SW 1271 (cell line): ENCODE measurements at places on chromosomes 5 and 9.

DNA sequence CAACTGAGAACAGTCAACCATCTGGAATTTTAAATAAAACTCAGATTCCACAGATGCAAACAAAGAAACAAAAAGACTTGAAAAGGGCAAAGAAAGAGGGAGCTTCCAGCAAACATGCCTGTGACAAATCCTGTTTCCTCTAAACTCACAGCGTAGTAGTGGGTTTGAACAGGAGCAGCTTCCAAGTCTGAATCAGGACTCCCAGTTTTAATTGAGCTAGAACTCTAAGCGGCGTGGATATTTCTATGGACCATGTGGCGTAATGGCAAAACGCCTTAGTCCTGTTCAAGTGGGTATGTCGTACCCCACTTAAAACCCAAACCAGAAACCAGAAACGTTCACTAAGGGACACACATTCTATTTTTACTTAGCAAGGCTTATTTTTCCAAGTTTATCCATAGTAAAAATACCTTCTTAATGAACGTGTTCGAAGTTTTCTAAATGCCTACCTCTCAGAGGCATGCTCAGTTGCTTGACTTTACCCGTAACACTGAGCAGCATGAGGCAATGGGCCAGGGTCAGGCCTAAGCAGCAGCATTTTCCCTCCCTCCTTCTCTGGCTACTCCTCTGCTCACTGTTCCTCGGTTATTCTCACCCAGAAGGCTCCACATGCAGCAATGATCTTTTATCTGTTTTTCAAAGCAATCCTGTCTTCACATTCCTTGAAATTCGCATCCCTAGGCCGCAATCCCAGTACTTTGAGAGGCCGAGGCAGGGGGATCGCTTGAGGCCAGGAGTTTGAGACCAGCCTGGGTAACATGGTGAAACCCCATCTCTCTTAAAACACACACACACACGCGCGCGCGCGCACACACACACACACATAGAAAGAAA lies 77.9 kb downstream of the FNBP1 start:
- no peak for DNase-seq

- no peak for DNase-seq
Measured at GRCh38 chr9:84759300-84759750, 89.8 kb downstream of the NTRK2 start.

- DNase-seq: no peak
Measured at GRCh38 chr9:115847216-115847615, 306.4 kb upstream of the PAPPA start.

DNA sequence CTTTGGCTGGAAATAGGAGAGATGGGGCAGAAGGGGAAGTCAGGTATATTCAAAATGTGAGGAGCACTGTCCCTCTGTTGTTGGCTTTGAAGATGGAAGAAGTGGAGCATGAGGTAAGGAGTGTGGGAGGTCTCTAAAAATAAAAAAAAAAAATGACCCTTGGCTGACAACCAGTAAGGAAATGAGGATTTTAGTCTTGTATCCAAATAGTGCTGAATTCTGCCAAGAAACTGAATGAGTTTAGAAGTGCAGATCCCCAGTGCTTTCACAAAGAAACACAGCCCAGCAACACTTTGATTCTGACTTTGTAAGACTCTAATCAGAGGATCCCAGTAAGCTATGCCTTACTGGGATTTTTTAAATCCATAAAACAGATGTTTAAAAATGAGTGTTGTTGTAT lies 367.9 kb downstream of the CYLC2 start:
- DNase-seq: no peak

GRCh38 chr9:131722255-131722654 lies 17.6 kb downstream of the RAPGEF1 start:
- no peak for DNase-seq

GRCh38 chr5:87645224-87645623 lies 232.5 kb upstream of the CCNH start:
- DNase-seq: no peak

- DNase-seq: no peak
Measured at GRCh38 chr5:123028222-123028621, 8.3 kb downstream of the PPIC start.

DNA sequence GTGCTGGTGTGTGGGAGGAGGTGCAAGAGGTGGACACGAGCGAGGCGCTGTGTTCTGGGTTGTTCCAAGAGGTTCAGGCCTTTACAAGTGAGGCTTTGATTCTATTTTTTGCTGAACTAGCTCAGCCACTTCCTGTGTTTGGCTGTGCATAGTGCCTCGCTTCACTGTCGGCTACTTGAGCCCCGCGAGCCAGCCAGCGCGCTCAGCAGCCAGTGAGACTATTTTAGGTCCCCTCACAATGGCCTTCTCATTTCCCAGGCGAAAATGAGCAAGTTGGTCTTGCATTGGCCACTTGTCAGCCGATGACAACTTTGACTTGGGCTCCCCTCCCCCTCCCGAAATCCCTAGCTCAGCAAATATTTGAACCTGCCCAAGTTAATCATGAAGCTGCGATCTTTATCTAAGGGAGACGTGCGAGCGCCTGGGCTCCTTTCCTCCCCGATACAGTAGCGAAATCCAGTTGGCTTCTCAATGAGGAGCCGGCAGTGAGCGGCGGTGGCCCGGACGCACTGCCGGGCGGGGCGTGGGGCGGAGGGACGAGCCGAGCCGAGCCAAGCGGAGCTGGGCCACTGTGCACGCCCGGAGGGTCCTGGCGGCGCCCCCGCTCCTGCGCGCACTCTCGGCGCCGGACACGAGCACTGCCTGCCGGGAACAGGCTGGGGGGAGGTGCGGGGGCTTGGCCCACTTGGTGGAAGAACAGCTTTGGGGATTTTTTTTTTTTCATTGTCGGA lies 72.6 kb downstream of the PIK3R1 start:
- DNase-seq: no peak

- no peak for DNase-seq
Measured at GRCh38 chr5:84881737-84882136, 497.1 kb upstream of the EDIL3 start.

DNA sequence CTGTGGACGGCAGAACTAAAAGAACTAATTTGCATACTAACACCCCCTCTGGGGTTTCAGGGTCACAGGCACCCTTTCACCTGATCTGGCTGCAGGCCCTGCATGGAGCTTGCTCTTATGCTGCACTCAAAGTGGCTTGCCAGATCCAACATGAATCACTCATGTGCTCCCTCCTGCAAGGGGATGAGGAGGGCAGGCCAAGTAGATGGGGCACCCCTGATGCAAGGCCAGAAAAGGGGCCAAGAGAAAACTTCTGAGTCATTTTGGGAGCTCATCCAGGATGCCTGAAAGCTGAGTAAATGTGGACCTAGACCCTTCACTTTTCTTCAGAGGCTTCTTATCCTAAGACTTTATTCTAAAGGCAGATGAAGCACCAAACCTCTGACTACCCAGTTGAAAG lies 558.5 kb upstream of the PTGER4 start:
- DNase-seq: no peak

- no peak for DNase-seq
Measured at GRCh38 chr5:141077826-141078225, 16.6 kb upstream of the PCDHB2 start.
